Effector memory CD4-positive, alpha-beta T cell (primary cell): ENCODE measurements at places on chromosomes 13 and 19.

DNA sequence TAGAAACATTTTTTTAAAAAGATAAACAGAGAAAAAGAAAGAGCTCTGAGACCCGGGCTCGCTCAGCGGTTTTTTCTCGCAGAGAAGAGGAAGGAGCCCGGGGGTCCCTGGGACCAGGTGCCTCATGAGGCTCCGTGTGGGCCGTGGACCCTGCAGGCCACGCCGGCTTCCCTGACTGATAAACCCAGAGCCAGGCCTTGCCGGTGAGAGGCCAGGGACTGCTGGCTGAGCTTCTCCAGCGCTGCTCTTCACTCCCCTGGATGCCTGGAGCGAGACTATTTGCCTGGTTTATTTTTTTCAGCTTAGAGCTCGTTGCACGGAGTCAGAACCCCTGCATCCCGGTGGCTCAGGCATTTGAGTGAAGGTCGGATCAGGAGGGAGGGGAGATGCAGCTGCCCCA is 53.4 kb upstream of the F7 start:
- no peak for DNase-seq

GRCh38 chr13:47326061-47326460 is 429.2 kb upstream of the HTR2A start:
- DNase-seq, result no peak

DNA sequence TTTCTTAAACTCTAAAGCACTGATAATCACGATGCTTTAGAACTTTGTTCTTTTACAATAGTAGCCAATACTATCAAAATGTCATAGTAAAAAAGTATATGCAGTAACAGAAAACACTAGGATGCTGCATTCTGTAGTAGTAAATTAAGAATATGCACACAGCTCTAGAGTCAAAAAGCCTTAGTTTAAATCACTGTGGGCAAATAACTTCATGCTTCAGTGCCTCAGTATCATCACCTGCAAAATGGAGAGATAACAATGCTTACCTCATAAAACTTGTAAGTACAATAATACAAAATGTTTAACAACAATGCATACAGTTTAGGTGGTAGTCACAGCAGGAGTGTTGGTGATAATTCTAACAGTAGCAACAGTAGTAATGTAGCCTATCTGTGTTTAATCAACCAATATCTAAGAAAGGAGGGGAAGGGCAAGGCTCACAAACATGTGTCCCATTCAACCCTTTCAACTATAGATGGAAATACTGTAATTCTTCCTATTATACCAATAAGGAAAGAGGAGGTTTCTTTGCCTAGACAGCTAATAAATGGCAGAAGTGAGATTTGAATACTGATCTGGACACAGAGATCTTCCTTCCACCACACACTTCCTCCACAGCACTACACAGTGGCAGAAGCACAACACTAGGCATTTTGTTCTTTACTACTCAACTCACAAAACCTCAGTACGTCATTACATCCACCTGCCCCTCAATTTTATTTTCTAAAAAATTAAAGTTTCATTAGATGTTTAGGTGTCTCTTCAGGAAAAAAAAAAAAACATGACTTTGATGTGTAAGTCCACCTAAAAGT is 4.6 kb downstream of the RBM26 start:
- no peak for DNase-seq

DNA sequence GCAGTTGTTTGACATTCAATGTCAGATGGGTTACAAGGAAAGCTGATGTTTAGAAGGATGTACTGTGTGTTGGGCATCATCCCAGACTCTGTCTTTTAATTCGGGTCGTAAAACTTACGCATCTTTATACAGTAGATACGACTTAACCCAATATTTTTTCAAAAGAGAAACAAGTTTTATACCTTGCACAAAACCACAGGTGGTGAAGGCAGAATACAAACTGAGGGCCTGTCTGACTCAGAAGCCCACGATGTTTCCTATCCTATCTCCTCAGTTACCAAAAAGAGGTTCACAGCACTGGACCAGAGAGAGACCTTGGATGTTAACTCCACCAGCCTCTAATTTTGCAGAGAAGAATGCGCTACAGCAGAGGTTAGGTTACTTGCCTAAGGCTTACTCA is 477.0 kb downstream of the FOXO1 start:
- no peak for DNase-seq

- DNase-seq, result no peak
These were observed 79.9 kb upstream of the GPC6 start for GRCh38 chr13:93146584-93147297.

GRCh38 chr13:77113496-77113895 is 86.5 kb upstream of the FBXL3 start:
- DNase-seq, result no peak
